ENCODE measurements at places on chromosomes 11 and 22.

DNA sequence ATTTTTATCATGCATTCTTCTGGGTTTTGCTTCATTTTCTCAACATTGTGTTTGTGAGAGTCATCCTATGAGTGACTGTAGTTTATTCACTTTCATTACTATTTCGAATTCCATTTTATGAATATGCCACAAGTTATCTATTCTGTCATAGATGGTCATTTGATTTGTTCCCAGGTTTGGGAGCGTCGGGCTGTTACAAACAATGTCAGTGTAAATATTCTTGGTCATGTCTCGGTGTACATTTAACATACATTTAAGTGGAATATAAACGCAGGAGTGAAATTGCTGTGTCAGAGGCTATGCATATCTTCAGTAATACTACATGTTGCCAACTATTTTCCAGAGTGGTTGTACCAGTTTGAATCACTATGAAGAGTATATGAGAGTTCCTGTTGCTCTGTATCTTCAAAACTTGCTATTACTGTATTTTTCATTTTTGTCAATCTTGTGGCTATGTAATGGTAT, 2.4 kb downstream of the TRIM44 start:
- no peak for DNase-seq

DNA sequence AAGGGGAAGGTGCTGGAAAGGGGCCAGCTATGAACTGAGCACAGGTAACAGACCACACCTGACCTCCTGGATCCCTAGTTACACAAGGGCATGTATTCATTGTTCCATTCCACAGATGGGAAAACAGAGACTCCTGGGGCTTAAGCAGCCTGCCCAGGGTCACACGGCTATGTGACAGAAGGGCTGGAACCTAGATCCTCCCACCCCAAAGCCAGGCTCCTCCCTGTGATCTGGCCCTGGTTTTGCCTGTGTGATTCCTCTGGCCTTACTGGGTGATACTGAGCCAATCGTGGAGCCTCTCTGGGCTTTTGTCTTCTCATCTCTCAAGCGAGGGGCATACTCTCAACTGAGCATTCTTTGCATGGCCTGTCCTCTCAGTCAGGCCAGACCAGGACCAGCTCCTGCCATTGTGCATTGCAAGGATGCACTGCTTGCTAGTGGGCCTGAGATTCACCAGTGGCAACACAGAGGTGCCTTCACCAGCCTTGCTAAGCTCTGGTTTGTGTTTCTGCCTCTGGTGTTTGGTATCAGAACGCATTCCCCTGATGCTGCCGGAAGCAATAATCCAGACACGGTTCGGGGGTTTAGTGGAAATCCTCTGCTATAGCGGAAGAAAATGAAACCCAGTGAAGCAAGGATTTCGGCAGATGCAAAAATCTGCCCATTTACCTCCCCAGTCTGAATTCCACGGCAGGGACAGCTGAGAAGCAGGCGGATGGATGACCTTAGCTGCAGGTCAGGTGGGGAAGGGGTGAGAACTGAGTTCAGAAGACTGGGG, 226.6 kb downstream of the ST3GAL4 start:
- no peak for DNase-seq

GRCh38 chr22:42651134-42651533, 1.9 kb upstream of the CYB5R3 start:
- DNase-seq, result no peak

- DNase-seq, result no peak
Observed at GRCh38 chr11:70429724-70430521, 31.6 kb downstream of the CTTN start.

DNA sequence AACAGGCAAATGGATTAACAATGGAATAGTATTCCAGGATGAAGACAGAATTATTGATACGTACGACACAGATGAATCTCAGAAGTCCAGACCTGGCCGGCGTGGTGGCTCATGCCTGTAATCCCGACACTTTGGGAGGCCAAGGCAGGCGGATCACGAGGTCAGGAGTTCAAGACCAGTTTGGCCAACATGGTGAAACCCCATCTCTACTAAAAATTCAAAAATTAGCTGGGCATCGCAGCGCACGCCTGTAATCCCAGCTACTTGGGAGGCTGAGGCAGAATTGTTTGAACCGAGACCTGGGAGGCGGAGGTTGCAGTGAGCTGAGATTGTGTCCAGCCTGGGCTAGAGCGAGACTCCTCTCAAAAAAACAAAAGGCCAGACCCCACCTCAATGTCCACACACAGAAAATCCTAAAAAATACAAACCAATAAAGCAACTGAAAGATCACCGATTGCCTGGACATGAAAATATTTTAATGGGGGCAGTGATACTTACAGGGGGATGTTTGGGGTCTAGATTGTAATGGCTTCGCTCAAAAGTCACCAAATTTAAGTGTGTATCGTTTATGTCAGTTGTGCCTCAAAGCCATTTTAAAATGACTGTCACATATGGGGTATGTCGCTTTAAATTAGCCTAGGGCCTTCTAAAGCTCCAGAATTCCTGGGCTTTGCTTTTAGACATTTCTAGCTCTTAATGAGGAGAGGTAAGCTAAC, 3.8 kb downstream of the RPS25 start:
- DNase-seq, result no peak
